ENCODE measurements at places on chromosomes 5 and 9.

DNA sequence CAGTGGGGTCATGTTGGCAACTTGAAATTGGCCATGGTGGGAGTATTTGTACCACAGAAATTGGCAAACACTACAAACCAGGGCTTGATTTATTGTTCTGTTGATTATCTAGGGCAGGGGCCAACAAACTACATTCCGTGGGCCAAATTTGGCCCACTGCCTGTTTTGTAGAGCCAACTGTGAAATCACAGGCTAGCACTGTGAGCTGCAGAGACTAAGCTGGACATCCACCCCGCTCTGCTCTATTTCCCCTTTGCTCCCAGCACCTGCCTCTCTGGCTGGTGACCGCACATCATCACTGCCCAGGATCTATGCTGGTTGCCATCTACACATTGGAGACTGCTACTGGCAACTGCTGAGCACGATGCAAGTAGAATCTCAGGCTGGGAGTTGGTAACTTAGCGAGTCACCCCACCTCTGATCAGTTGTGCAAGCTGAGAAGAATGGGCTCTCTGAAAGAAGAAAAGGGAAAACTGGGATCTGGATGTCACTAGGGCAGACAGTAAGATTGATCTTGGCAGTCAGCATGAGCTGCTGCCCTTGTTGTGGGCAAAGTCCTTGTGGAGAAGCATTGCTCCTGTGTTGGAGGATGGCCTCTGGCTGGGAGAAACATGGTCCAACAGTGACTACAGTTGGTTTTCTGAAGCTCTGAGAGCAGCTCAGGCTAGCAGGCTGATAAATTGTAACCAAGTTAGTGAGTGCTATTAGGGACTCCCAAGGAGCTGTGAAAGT lies 144.7 kb upstream of the RAD23B start:
- no peak for DNase-seq

GRCh38 chr5:154311362-154311761 lies 120.8 kb downstream of the GALNT10 start:
- DNase-seq = no peak

DNA sequence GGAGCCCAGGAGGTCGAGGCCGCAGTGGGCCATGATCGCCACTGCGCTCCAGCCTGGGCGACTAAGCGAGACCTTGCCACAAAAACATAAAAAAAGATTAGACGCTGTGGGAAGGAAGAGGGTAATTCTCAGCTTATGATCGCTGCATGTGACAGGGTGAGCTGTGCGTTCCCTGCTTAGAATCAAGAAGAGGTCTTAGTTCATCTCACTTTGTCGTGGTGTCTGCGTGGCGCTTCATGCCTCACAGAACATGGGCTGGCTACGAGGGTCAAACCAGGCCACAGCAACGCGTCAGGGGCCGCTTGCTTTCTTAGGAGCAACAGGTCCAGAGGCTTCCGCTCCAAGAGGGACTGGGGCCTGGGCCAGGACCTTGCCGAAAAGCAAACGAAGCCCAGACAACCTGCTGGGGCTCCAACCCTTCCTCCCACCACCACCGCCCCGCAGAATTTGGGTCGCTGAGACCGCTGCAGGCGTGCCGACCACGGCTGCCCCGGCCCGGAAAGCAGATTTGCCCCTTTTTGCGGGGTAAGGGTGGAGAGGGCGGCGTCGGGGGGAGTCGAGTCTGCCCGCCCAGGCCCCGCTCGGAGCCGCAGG lies 10.0 kb upstream of the GRIN1 start:
- no peak for DNase-seq

GRCh38 chr9:109907400-109907799 lies 127.4 kb downstream of the PALM2AKAP2 start:
- DNase-seq = no peak

GRCh38 chr9:84140535-84141101 lies 160.0 kb downstream of the RMI1 start:
- DNase-seq = no peak

GRCh38 chr9:86721843-86722705 lies 225.2 kb downstream of the GAS1 start:
- peak; percentile 88 for DNase-seq

DNA sequence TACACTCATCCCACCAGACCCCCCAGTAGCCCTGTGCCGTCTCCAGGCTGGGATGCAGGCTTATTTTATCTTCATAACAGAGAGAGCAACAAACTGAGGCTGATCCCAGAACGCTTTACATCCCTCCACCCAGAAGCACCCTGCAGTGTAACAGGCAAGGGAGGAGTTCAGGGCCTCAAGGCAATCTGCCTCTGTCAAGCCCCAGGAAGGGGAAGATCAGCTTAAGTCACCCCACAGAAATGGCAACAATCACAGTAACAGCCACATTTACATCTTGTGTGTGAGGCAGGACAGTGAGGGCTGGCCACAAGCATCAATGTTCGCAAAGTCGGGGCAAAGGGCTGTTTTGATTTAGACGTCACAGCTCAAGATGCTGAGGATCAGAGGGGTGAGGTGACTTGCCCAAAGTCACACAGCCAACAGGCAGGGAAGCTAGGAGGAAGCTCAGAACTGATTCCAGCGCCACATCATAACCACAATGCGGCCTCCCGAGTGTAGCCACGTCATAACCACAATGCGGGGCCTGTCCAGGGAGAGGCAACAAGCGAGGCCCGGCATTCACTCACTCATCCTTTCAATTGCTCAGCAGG lies 14.4 kb downstream of the STK10 start:
- DNase-seq = peak; percentile 29

- DNase-seq = no peak
These were observed 202.1 kb downstream of the FBXL7 start for GRCh38 chr5:15702102-15702501.

DNA sequence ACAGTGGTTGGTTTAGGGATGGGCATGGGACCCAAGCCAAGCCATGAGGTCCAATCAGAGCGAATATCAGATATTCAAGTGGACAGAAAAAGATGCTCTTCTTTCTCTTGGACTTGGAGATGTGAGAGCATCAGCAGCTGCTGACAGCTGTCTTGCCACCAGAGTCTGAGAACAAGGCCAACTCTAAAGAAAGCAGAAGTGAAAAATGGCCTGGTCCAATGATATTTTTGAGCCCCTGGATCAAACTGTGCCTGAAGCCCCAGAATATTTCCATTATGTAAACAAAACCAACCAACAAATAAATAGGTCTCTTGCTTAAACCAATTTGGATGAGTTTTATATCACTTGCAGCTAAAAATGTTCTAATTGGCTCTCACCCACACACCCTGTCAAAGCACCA lies 30.7 kb upstream of the JADE2 start:
- no peak for DNase-seq

DNA sequence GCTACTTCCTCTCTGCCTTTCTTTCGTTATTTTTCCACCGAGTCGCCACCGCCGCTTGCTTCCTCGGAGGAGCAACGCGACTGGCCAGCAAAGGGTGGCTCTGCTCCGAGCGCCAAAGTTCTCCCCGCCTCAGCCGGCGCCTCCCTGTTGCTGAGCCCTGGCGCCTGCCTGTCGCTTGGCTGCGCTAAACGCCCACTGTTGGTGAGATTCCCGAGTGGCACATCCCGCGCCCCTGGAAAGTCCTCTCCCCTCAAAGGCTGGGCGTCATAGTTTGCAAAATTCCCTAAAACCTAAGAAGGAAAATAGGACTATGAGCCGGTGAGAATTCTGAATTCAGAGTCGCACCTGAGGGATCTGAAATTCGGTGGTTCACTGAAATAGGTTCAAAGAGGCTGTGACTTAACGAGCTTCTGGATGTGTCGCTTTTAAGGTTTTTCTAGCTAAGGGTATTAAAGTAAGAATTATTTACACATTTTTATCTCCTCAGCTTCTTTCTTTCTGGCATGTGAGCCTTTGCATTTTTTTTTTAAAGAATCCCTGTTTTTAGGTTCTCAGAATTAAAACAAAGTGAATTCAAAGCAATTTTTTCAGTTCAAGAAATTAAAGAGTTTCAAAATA lies at the start of gene GRIN3A:
GRIN3A (minus strand) TSS at position 82 of the 618 bp plus-strand sequence. CDS start 668 bp downstream, outside the sequence.
- DNase-seq = no peak

- no peak for DNase-seq
These were observed 54.4 kb upstream of the EXOC3 start for GRCh38 chr5:388266-389196.

DNA sequence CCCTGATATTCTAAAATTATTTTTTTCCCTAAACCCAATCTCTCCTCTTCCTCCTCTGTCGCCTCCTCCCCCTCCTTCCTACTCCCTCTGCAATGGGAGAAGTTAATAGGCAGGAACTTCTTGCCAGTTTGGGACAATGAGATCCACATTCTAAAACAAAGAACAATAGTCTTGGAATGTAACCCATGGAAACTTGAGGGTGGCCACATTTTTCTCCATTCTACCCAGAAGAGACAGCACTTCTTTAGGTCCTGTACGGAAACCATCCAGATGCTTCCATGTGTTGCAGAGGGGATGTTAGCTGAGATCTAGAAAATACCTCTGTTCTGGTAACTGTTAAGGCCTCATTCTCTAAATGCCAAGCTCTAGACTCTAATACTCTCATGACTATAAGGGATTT lies 10.0 kb downstream of the SPARC start:
- no peak for DNase-seq

DNA sequence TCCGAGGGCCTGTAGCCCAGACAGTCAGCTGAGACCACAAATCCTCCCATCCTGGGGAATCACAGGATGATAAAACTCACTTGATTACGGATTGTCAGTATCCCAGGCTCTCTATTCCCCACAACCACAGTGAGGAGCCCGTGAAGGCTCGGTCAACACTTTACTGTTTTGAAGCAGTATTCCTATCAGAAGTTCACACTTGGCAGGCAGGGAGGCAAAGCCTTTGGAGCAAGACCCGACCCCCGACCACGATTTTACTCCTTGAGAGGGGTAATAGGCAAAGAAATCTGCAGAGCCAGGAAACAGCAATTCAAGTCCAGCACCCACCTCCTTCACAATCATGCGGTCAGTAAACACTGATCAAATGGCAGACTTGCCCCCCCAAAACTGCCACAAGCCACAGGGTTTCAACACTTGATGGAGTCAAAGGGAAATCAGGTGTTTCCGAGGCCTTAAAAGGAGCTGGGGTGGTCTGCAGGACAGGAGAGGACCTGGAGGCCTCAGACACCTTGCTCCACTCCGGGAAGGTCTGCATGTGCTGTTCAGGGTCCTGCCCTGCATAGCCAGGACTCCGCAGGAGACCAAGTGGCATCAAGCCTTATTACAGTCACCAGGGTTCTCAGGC lies 25.2 kb downstream of the BICD2 start:
- no peak for DNase-seq

- no peak for DNase-seq
These were observed 41.6 kb upstream of the MROH2B start for GRCh38 chr5:41112486-41113455.

DNA sequence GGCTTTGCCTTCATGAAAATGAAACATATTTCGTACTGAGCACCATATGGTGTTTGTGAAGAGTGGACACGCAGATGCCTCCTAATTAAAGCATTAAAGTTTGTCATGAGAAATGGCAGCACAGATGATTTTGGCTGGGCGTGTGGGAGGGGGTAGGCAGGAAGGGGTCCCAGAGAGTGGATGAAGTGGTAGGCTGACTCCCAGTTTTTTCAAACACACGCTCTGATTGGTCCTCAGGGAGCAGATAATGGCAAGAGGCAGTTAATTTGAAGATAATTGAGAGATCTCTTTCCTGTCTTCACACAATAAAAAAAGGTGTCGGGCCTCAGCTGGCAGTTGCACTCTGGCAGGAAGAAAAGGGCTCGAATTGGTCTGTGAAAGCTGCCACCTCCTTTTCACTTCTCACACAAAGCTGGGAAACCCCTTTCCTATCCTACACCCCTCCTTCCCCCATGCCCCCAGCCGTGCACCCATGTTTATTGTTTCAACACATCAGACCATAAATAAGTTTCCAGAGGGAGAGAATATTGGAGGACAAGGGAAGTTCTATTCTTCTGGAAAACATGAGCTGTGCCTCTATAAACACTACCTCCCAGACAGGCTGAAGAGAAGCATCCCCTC lies 429.6 kb downstream of the ARHGEF28 start:
- DNase-seq = no peak

- no peak for DNase-seq
These were observed 30.7 kb downstream of the DBH start for GRCh38 chr9:133666845-133667244.

DNA sequence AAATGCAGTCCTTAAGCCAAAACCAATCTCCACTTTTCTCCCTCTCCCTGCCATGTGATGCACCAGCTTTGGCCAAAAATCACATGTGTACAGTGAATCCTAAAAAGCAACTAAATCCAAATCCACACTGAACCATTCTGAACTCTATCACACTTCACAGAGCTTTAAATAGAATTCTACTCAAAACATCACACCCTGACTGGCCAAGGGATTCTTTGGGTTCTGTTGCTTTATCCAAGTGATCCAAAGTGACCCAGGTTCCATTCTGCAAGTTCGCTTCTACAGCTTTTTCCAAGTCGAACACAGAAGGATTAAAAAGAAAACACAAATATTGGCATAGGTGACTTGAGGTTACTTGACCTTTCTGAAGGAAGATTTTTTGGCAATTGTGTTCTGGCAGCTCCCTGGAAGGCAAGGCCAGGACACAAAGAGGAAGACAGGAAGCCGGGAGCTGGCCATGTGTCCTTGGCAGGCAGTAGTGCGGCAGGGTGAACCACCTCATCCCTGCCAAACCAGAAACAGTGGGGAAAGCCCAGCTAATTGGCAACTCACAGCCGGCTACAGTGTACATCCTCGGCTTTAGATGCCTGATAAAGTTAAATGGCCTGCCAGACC lies 115.0 kb downstream of the NFIB start:
- no peak for DNase-seq

GRCh38 chr5:88398316-88398715 lies 129.7 kb upstream of the TMEM161B start:
- DNase-seq = no peak

- no peak for DNase-seq
These were observed 148.5 kb downstream of the ISOC1 start for GRCh38 chr5:129243039-129243438.

- no peak for DNase-seq
These were observed 19.0 kb upstream of the ARL14EPL start for GRCh38 chr5:116013207-116013785.

DNA sequence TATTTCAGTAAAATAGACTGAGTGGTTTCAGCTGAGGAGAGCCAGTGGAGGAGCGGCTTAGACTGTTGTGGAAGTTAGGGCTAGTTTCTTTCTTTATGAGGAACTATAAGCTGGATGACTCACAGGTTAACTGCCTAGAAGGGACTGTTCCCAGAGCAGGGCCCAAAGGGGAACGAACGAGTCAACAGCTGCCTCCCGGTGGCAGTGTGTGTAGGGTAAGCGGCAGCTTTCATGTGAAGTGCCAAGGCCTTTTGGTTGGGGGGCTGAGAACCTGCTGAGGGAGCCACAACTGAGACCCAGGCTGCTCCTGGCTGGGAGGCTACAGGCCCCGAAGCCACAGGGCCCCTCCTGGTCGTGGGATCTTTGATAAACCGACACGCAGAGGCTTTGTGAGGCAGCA lies 7.0 kb downstream of the SQSTM1 start:
- no peak for DNase-seq

All from ascending aorta (tissue), 2 donors.